Mesothelial cell of epicardium (in vitro differentiated cells): ENCODE measurements at places on chromosomes 3 and 15. TPM values are rescaled to one million over a fixed set of nuclear protein-coding genes. Genes with fewer than 3 reads are reported as not detected.

- H3K4me1 ChIP-seq, result no peaks in the 10 kb centered on the region
- H3K4me3 ChIP-seq, result no peak overlapping the region
- DNase-seq, result no peak
Measured at GRCh38 chr3:192621909-192622308, 105.4 kb downstream of the FGF12 start.

DNA sequence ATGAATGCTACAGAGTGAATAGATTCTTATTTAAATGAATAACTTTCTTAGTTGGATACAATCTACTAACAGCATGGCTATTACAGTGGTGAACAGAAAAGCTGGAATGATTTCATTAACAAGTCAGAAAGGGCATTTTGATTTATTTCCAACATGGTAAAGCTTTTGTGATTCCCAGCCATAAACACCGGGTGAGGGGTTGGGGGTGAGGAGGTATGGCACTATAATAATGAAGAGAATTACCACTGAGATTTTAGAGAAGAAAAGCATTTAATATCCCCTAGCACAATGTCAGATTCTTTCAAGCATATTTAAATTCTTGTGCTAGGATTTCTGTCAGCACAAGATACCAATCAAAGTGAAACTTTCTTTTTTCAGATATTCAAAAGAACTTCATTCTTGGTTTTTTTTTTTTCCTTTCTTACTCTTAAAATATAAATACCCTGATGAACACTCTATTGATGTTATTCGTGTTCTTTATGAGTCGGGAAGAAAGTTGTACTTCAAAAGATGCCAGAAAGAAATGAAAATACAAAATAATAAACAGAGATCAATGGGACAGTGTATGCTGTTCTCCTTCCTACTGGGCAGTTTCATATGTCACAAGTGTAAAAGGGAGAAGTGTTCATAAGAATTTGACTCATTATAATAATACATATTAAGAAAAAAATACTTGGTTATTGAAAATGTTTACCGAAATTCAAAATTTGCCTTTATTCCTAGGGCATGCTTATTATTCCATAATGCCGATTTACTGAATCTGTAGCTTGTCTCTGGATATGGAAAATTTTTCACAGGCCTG, 522.8 kb downstream of the CADM2 start:
- no peaks in the 10 kb centered on the region for H3K36me3 ChIP-seq
- peaks cover 3% of the 10 kb centered on the region for H3K4me1 ChIP-seq
- H3K27ac ChIP-seq, result no peak overlapping the region
- no peaks in the 10 kb centered on the region for H3K27me3 ChIP-seq
- no peak overlapping the region for H3K4me3 ChIP-seq
- no peak for DNase-seq

Gene GOLGA6B
- total RNA-seq, result 0.18 to 0.57 TPM in 2 of 3 replicates, not detected in the other

Gene SPTSSB
- 0.68 to 1.7 TPM (median 0.74 TPM) in 3 replicates for total RNA-seq

GRCh38 chr3:30688776-30689641, 82.6 kb downstream of the TGFBR2 start:
- H3K4me1 ChIP-seq, result peaks cover 25% of the 10 kb centered on the region
- H3K4me3 ChIP-seq, result no peak overlapping the region
- DNase-seq, result no peak
- peak overlapping the region; percentile 81 for H3K27ac ChIP-seq

GRCh38 chr15:70053001-70053715, 44.6 kb downstream of the TLE3 start:
- H3K4me1 ChIP-seq, result peaks cover 18% of the 10 kb centered on the region
- H3K4me3 ChIP-seq, result no peak overlapping the region
- H3K27me3 ChIP-seq, result no peaks in the 10 kb centered on the region
- no peak overlapping the region for H3K27ac ChIP-seq
- DNase-seq, result no peak
- H3K36me3 ChIP-seq, result peaks cover 63% of the 10 kb centered on the region

DNA sequence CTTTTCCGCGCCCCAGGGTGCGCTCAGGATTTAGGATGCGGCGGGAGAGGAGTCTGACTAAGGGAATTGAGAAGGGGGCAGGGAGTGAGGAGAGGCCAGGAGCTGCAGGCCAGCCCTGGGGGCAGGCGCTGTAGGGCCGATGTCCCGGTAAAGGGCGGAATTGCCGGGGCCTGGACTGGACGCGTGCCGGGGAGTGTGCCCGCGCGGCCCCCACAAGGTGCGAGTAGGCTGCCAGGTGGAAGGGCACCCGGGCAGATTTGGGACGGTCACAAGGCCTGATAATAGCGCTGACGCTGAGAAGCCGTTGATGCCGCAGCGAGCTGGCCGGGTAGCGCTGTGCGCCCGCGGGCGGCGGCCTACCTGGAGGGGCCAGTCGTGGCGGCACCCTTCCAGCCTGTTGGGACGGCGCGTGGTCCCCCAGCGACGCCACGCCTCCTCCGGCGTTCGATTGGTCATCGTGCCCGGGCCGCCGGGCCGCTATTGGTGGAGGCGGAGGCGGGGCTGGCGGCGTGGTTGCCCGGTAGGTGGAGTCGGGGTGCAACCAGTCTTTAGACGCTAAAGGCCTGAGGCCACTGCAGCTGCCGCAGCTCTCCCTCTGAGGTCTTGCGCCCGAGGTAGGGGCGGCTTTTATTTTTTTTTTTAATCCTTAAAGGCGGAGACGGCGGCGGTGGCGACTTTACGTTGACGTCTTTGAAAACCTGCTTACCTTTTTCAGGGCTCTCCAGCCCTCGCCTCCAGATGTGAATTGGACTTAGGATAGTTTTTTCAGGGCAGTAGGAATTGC, 903 bp downstream of the SLC25A38 start:
- peak overlapping the region; percentile 99 for H3K27ac ChIP-seq
- H3K4me1 ChIP-seq, result peaks cover 24% of the 10 kb centered on the region
- H3K4me3 ChIP-seq, result peak overlapping the region; percentile 99
- H3K36me3 ChIP-seq, result no peaks in the 10 kb centered on the region
- DNase-seq, result peak; percentile 96
- no peaks in the 10 kb centered on the region for H3K27me3 ChIP-seq

GRCh38 chr3:11351451-11351850, 79.3 kb downstream of the ATG7 start:
- no peak for DNase-seq
- peaks cover 54% of the 10 kb centered on the region for H3K36me3 ChIP-seq
- H3K27me3 ChIP-seq, result no peaks in the 10 kb centered on the region
- H3K4me3 ChIP-seq, result no peak overlapping the region
- no peak overlapping the region for H3K27ac ChIP-seq

DNA sequence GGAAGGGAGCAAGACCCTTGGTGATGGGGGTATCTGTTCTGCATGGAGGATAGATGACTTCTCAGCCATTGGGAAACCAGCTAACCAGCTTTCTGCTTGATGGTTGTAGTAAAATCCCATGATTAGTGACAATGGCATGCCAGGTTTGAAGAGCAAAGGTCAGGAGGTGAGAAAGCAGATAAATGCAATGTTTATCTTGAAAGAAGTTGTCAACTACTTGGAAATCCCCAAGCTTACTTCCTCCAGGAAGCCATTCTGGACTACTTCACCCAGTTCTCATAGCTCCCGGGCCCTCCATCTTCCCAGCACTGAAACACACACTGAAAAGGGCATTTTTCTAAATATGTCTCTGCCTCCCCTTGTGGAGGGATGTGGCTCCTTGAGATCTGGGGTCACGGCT, 51.3 kb downstream of the SMAD3 start:
- H3K27ac ChIP-seq, result peak overlapping the region; percentile 36
- peaks cover 3% of the 10 kb centered on the region for H3K36me3 ChIP-seq
- H3K4me1 ChIP-seq, result peaks cover 55% of the 10 kb centered on the region
- DNase-seq, result no peak
- no peak overlapping the region for H3K4me3 ChIP-seq
- H3K27me3 ChIP-seq, result no peaks in the 10 kb centered on the region

Gene CGNL1
- total RNA-seq, result 34.1 to 36.4 TPM (median 35.7 TPM) in 3 replicates

Gene FBXO45
- 9.1 to 9.4 TPM (median 9.4 TPM) in 3 replicates for total RNA-seq

Gene CELSR3
- 5.0 to 5.6 TPM (median 5.2 TPM) in 3 replicates for total RNA-seq
